ENCODE measurements at places on chromosomes 7 and 10. TPM values are rescaled to one million over a fixed set of nuclear protein-coding genes. Genes with fewer than 3 reads are reported as not detected.

- DNase-seq, result no peak
Measured at GRCh38 chr7:67620216-67620933, 623.7 kb downstream of the TYW1 start.

GRCh38 chr7:100035876-100036275 lies 13.7 kb upstream of the ZSCAN21 start:
- DNase-seq, result no peak

- DNase-seq, result no peak
Measured at GRCh38 chr7:3033581-3033980, 10.1 kb downstream of the CARD11 start.

- DNase-seq, result no peak
Measured at GRCh38 chr7:88589927-88590326, 169.6 kb upstream of the ZNF804B start.

- no peak for DNase-seq
Measured at GRCh38 chr10:535051-535450, 154.4 kb downstream of the DIP2C start.

Gene CRYGN
- 0.59 TPM for total RNA-seq

Gene MLXIPL
- total RNA-seq, result 54.8 TPM

Gene TECPR1
- 31.2 TPM for total RNA-seq
